ENCODE measurements at places on chromosomes 4 and X.
A peak's percentile ranks its signal among the peaks of the same experiment; 100 is the strongest.

GRCh38 chr4:47914926-47915237 lies 499 bp upstream of the NFXL1 start:
- DNase-seq = no peak

GRCh38 chr4:48777739-48778138 lies 2.3 kb downstream of the FRYL start:
- no peak for DNase-seq

GRCh38 chrX:100409610-100410590 lies at the start of gene PCDH19:
Gene PCDH19 (minus strand): TSS chrX:100410273. CDS start chrX:100408597, 1,676 bp downstream.
- DNase-seq = no peak

GRCh38 chr4:138710297-138710696 lies 305.3 kb upstream of the NOCT start:
- no peak for DNase-seq

GRCh38 chr4:1323635-1324442 lies 23.2 kb upstream of the UVSSA start:
- peak; percentile 92 for DNase-seq

GRCh38 chr4:94168321-94168720 lies 39.3 kb upstream of the SMARCAD1 start:
- DNase-seq = peak; percentile 34

- DNase-seq = no peak
Measured at GRCh38 chr4:177410566-177410965, 31.7 kb downstream of the AGA start.

- no peak for DNase-seq
Measured at GRCh38 chr4:140078366-140078765, 75.6 kb downstream of the MAML3 start.

DNA sequence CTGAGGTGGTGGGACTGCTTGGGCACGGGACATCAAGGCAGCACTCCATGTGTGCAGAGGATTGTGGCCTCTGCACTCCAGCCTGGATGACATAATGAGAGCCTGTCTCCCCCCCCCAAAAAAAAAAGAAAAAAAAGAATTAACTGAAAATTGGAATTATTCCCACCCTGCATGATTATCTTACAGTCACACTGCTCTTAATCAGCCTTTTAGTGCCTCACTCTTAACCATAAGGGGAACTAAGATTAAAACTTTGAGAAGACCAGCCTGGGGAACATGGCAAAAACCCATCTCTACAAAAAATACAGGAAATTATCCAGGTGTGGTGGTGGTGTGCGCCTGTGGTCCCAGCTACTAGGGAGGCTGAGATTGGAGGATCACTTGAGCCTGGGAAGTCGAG lies 94.6 kb downstream of the UBE2K start:
- DNase-seq = no peak

DNA sequence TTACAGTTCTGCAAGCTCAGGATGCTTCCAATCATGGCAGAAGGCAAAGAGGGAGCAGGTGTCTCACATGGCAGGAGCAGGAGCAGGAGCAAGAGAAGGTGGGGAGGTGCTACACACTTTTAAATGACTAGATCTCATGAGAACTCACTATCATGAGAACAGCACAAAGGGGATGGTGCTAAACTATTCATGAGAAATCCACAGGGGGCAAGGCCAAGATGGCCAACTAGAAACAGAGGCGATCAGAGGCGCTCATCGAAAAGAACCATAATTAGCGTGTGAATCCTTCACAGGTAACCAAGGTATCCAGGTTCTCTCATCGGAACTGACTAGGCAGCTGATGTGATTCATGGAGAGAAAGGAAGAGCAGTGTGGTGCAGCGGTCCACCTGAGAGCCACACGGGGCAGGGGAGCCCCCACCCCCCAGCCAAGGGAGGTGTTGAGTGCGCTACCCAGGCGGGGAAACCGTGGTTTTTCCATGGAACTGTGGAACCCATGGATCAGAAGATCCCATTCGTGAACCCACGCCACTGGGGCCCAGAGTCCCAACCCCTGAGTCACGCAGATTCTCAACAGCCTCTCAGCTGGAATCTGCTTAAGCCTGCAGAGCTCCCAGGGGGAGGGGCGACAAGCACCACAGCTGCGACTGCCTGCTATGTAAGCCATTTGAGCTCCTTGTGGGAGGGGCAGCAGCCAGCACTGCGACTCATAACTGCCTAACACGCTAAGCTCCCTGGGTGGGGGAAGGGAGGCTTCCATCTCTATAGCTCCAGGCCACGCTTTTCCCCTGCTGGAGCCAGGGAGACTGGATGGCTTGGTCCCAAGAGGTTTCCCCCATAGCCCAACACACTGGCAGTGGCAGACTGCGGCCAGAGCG lies 46.7 kb downstream of the FGF16 start:
- peak; percentile 56 for DNase-seq

- peak; percentile 32 for DNase-seq
Measured at GRCh38 chr4:97942137-97942536, 201.1 kb downstream of the STPG2 start.

DNA sequence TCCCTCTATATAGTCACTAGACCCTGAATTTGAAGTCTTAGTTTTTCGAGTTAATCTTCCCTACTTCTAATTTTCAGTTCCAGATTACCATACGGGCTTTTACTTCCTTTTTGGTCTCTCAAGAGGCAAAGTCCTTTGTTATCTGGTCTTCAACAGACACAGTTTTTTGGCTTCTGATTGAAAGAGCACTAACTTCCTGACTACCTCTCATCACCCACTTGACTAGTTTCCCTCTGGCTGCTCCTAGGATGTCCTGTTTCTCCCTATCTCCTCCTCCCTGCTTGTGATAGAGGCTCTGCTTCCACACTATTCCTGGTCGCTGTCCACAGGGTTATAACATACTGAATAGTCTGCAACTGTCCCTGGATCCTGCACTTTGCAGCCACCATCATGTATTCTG lies 16.7 kb upstream of the WDR44 start:
- DNase-seq = no peak

- peak; percentile 91 for DNase-seq
Measured at GRCh38 chr4:123832173-123833026, 435.8 kb downstream of the SPRY1 start.

- peak; percentile 39 for DNase-seq
Measured at GRCh38 chrX:69113723-69114122, 51.5 kb downstream of the PJA1 start.

DNA sequence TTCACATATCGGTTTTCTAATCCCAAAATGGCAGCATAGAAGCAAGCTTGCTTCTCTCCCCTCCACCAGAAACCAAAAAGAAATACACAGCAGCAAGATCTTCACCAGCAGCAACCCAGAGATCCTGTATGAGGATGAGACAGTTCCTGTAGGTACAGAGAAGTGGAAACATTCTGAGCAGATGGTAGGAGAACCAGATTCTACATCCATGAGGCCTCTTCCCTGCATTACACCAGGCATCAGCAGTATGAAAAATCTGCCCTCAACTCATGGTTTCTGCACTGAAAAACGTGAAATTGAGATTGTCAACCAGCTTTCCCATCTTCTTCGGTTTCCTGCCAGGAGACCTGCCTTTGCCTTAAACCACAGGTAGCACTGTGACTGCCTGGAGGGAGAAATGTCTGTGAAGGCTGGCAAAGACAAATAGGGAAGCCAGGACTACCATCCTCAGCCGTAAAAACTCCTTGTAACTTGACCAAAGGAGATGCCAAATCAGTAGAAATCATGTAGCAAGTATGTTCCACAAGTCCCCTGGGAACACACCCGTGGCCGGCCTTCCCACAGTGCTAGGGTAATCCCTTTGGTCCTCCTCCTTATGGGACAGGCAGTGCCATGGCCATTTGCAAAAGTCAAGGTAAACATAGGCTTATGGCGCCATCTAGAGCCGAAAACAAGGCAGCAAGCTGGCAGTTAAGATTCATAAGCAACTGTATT lies 24.0 kb upstream of the MTHFD2L start:
- peak; percentile 41 for DNase-seq

- DNase-seq = peak; percentile 15
Measured at GRCh38 chrX:46279925-46280313, 265.3 kb downstream of the ZNF674 start.

- no peak for DNase-seq
Measured at GRCh38 chr4:158169931-158170690, 2.7 kb downstream of the GASK1B start.

- peak; percentile 29 for DNase-seq
Measured at GRCh38 chr4:118920247-118920646, 31.6 kb downstream of the SYNPO2 start.

DNA sequence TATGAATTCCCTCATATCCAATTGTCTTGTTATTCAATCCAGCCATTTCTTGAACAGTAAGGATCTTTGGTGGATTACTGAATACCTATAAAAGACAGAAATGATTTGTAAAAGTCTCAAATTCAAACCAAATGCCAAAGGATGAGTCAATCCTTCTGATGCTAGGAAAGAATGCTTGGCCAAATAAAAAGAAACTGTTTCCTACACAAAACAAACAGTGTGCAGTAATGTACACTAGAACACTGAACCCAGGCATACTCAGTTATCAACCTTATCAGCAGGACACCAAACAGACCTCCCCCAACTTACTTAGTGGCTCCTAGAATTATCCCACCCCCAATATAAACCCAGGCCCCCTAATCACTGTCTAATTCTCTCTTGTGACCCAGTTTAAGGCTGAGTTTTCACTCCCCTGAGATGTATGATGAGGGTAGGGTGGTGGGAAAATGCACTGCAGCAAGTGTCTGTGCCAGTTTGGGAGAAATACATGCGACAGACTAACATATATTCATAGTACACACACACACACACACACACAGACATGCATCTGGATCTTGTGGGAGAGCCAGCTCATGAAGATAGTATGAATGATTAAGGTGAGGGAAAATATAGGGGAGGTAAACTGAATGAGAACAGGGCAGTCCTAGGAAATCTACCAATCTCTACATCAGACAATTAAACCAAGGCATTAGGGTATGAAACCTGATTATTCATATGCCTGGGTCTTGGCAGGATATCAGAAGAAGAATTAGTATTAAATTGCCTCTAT lies 35.0 kb downstream of the CLDN2 start:
- no peak for DNase-seq

DNA sequence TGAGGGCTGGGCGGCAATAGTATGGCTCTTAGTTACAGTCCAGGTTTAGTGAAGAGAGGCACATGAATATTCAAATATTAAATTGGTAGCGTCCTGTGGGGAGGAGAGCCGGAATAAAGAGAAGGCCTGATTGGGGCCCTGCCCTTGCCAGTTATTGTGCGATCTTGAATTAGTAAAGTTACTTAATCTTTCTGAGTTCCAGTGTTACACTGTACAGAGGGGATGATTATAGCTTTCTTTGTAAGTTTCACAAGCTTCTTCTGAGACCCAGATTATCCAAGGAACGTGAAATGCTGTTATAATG lies 1.2 kb downstream of the METAP1 start:
- no peak for DNase-seq

- DNase-seq = no peak
Measured at GRCh38 chr4:176921256-176921655, 128.5 kb upstream of the VEGFC start.

- DNase-seq = no peak
Measured at GRCh38 chrX:106042296-106042695, 3.8 kb upstream of the SERPINA7 start.

GRCh38 chr4:57168982-57169381 lies 58.8 kb upstream of the IGFBP7 start:
- no peak for DNase-seq

- DNase-seq = peak; percentile 4
Measured at GRCh38 chr4:88110826-88111225, 47.6 kb downstream of the ABCG2 start.

DNA sequence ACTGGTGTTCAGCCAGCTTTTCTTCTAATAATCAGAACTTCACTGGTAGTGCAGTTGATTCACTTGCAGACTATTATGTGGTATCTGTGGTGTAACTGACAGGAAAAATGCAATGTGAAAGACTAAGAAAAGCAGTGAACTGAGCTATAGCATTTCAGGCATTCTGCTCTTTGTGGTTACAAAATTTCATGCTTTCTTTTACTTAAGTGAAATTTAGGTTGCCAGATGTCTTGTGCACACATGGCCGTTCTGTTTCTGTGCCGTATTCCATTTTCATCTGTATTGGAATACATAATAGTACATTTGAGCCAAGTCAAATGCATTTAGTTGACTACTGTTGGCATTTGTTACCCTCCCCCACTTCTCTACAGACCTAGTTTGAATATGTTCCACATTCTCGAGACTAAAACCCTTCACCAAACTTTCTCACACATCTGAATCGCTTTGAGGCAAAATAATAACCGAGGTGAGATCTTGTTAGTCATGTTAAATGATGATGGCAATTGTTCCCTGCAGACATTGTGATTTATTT lies 8.2 kb downstream of the RTL3 start:
- peak; percentile 15 for DNase-seq

DNA sequence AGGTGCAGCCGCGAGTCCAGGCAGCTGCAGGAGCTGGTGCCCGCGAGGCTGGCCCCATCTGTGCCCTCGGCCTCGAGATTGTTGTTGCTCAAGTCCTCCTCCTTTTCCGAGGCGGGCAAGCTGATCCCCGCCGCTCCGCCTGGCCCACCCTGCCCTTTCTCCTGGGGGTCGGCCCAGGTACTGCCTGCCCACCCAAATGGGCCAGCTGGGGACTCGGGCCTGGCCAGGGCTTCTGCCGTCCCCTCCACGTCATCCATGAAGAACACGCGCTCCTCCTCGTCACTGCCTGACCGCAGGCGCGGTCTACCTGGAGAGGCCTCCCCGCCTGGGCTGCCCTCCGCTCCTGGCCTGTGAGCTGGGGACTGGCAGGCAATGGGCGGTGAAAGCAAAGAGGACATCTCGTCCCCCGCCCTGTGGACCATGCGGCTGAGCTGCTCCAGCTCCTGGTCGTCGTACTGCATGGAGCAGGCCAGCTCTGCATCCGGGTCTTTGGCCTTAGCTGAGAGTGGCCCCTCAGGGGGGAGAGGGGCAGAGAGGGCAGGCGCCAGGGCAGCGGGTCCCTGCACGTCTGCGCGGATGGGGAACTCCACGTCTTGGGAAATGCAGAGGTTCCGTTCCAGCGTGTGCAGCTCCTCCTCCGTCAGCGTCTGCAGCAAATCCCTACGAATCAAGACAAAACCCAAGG lies 43.1 kb upstream of the MXD4 start:
- no peak for DNase-seq

DNA sequence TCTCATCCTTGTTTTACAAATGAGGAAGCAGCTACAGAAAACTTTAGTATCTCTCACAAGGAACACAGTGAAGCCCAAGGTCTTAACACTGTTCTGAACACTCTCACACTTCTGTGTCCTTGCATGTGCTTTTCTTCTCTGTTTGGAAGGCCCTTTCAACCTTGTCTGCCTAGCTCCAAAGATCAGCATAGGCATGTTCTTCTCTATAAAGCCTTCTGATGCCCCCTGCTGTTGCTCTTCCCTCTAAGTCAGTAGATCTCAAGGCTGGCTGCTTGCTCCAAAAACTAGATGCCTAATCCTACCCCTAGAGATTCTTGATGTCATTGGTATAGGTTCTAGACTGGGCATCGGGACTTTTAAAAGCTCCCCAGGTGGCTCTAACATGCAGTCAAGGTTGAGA lies 5.9 kb downstream of the APOO start:
- peak; percentile 43 for DNase-seq

DNA sequence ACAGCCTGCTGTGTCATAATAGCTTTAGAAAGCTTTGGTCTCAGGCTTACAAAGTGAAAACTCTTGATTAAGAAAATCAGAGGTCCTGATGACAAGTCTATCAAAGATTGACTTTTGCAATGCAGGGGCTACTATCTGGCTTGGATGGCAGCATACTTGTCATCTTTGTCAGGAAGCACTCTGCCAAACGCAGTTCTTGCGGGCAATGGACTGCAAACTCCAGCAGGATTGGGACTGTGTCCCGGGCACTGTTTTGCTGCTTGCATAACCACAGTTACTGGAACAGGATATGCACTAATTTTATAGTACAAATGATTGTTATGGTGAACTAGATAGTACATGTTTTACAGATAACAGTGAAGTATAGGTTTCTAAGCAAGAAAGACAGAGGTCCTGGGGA lies 185.6 kb downstream of the IQCM start:
- no peak for DNase-seq

GRCh38 chr4:123248085-123248659 lies 148.4 kb upstream of the SPRY1 start:
- no peak for DNase-seq
